ENCODE measurements at places on chromosomes 5 and 9. TPM values are rescaled to one million over a fixed set of nuclear protein-coding genes. Genes with fewer than 3 reads are reported as not detected.

AMACR gene
- 6.6 TPM for total RNA-seq

GRCh38 chr5:68086857-68087256 is 128.7 kb upstream of the PIK3R1 start:
- DNase-seq, result peak; percentile 42

- no peak for DNase-seq
Observed at GRCh38 chr5:122429545-122430318, 117.7 kb downstream of the SNCAIP start.

MAP3K1 gene
- 21.2 TPM for total RNA-seq

DNA sequence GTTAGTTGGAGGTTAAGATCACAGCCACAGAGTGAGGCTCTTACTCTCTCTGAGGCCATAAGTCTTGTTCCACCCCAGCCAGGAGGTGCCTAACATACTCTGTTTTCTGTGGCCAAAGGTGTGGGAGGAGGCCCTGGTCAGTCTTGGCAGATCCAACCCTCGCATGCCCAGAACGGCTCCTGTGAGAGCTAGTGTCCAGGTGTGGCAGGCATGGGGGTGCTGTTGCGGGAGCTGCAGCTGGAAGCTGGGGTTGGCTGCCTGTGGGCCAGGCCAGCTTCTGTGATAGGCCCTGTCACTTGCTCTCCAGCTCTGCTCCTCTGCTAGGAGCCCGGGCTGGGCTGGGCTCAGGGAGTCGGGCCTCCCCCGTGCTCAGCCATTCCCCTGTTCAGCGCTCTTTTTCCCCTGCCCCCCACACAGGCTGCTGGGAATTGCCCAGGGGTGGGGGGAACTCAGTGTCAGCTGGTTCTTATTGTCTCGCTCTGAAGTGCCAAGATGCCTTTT is 31.6 kb downstream of the IER5L start:
- peak; percentile 63 for DNase-seq

- no peak for DNase-seq
Observed at GRCh38 chr9:6449086-6449485, 36.1 kb downstream of the UHRF2 start.

- DNase-seq, result no peak
Observed at GRCh38 chr9:79742110-79742721, 170.5 kb downstream of the TLE4 start.

- no peak for DNase-seq
Observed at GRCh38 chr5:68428231-68428811, 212.8 kb downstream of the PIK3R1 start.

FGF10 gene
- 8.5 TPM for total RNA-seq

FOXD4L3 gene
- not detected for total RNA-seq

- no peak for DNase-seq
Observed at GRCh38 chr5:172133359-172134029, 54.5 kb downstream of the STK10 start.

- DNase-seq, result no peak
Observed at GRCh38 chr5:1520791-1521453, 2.8 kb downstream of the LPCAT1 start.

GRCh38 chr5:168976311-168976970 is 324.5 kb downstream of the SLIT3 start:
- DNase-seq, result no peak

PCDHA5 gene
- 0.57 TPM for total RNA-seq

DNA sequence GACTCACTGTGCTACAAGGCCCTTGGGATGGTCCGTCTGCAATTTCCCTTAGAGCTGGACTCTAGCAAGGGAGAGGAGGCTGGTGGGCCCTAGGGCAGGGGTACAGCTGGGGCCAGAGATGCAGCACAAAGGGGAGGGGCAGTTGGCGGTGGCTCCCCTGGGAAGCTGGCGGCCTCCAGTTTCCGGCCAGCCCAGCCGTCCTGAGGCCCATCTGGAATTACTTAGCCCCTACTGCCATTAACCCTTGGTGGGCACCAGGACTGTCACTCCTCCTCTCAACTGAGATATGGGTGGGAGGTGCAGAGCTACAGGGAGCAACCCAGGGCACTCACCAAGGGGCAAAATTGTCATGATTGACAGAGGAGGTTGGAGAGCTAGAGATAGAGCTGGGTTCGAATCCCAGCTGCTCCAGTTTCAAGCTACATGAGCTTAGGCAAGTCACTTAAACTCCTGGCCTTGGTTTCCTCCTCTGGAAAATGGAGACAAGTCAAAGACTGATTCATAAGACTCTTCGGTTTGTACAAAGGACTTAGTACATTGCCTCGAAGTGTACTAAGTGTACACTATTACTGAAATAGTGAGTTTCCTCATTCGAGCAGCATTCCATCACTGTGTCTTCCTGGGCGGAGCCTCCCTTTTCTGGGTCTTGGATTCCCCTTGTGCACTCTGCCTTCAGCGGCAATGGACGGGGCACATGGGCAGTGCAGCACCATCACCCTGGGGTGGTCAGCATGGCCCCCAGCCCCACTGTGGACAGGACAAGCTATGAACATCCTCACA is 2.7 kb upstream of the PDGFRB start:
- DNase-seq, result no peak

NDOR1 gene
- total RNA-seq, result 9.0 TPM

RABL6 gene
- total RNA-seq, result 56.2 TPM

DNA sequence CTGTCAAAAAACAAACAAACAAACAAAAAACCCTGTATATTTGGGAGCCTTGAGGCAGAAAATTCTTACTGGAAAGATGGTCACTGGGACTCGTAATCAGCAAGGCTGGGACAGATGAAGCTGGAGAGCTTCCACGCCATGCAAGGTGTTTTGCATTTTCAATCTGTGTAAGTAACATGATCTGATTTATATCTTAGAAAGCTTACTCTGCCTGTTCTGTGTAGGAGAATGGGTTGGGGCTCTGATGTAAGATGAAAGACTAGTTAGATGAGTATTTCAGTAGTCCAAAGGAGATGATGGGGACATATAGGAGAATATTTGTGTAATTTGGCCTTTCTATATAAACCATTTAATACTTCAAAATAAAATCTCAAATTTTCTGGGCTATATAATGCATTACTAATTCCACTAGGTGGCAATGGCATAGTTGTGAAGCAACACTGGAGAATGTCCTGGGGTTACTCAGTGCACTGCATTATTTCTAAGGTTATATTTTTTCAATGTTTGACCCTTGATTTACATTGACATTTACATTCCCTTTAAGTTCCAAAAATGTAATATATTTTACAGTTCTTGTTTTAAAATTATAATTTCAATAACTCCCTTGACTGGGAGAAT is 21.9 kb upstream of the FSD1L start:
- DNase-seq, result no peak

LMX1B gene
- total RNA-seq, result not detected
